ENCODE measurements at places on chromosomes 4 and X. TPM values are rescaled to one million over a fixed set of nuclear protein-coding genes. Genes with fewer than 3 reads are reported as not detected.

FAM156A gene
- total RNA-seq: 9.7 TPM

STATH gene
- total RNA-seq: not detected

DCHS2 gene
- total RNA-seq: 0.09 TPM

SFRP2 gene
- not detected for total RNA-seq

IGFBP7 gene
- 167 TPM for total RNA-seq

HTN1 gene
- not detected for total RNA-seq

NHS gene
- 0.09 TPM for total RNA-seq

GRCh38 chr4:112147697-112148096 is 2.4 kb downstream of the FAM241A start:
- H3K27me3 ChIP-seq: no peaks in the 10 kb centered on the region
- H3K4me1 ChIP-seq: no peaks in the 10 kb centered on the region
- H3K27ac ChIP-seq: no peak overlapping the region
- no peak for DNase-seq
- H3K36me3 ChIP-seq: no peaks in the 10 kb centered on the region

- no peak overlapping the region for H3K27ac ChIP-seq
- H3K36me3 ChIP-seq: no peaks in the 10 kb centered on the region
- no peak overlapping the region for H3K4me3 ChIP-seq
- DNase-seq: peak; percentile 54
Observed at GRCh38 chrX:102345916-102346315, 93.9 kb downstream of the NXF2B start.

GRCh38 chr4:94304365-94304971 is 38.2 kb downstream of the HPGDS start:
- H3K27ac ChIP-seq: no peak overlapping the region
- H3K27me3 ChIP-seq: no peaks in the 10 kb centered on the region
- H3K4me1 ChIP-seq: no peaks in the 10 kb centered on the region
- no peak for DNase-seq
- no peaks in the 10 kb centered on the region for H3K36me3 ChIP-seq
- no peak overlapping the region for H3K4me3 ChIP-seq

- H3K36me3 ChIP-seq: no peaks in the 10 kb centered on the region
- no peak overlapping the region for H3K27ac ChIP-seq
- no peak for DNase-seq
Observed at GRCh38 chr4:112956484-112956896, 93.0 kb upstream of the ANK2 start.

DNA sequence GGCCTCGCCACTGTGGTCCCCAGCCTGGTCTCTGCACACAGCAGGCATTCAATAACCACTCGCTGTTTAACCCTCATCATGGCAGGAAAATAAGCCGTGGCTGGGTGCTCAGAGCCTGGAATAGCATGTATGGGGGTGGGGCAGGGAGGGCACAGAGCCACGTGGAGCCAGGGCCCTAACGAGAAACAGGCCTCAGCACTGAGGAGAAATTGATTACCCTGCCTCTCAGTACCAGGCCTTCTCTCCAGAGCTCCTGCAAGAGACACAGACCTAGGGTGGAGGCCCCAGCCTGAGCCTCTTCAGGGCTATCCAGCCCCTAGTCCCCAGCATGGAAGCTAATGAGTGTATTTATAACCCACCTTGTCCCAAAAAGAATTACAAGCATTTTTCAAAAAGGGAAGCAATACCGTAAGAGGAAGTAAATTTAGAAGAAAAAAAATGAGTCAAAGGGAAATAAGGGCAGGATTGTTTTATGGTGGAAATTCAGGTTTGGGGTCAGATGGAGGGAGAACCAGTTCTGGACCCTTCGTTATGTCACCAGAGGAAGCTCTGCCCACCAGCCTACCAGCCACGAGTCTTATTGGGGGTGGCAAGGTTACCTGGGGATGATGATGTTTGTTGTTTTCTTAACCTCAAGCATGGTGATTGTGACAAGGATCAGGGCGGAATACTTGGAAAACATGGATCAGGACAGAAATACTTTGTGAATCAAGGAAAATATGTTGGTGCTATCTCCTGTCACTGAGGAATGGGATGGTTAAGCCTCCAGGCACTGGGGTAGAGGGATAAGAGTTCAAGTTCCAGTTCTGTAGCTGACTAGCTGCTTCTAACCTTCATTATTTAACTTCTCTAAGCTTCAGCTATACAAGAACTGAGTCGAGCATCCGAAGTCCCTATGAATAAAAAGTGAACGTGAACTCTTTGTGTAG is 101.9 kb upstream of the RBPJ start:
- H3K4me1 ChIP-seq: no peaks in the 10 kb centered on the region
- no peak overlapping the region for H3K27ac ChIP-seq
- no peaks in the 10 kb centered on the region for H3K27me3 ChIP-seq
- DNase-seq: no peak
- no peaks in the 10 kb centered on the region for H3K36me3 ChIP-seq

- no peak overlapping the region for H3K4me3 ChIP-seq
- DNase-seq: no peak
- H3K36me3 ChIP-seq: no peaks in the 10 kb centered on the region
- H3K27ac ChIP-seq: no peak overlapping the region
- no peaks in the 10 kb centered on the region for H3K27me3 ChIP-seq
- no peaks in the 10 kb centered on the region for H3K4me1 ChIP-seq
Observed at GRCh38 chr4:168840392-168840763, 169.7 kb downstream of the CBR4 start.

DNA sequence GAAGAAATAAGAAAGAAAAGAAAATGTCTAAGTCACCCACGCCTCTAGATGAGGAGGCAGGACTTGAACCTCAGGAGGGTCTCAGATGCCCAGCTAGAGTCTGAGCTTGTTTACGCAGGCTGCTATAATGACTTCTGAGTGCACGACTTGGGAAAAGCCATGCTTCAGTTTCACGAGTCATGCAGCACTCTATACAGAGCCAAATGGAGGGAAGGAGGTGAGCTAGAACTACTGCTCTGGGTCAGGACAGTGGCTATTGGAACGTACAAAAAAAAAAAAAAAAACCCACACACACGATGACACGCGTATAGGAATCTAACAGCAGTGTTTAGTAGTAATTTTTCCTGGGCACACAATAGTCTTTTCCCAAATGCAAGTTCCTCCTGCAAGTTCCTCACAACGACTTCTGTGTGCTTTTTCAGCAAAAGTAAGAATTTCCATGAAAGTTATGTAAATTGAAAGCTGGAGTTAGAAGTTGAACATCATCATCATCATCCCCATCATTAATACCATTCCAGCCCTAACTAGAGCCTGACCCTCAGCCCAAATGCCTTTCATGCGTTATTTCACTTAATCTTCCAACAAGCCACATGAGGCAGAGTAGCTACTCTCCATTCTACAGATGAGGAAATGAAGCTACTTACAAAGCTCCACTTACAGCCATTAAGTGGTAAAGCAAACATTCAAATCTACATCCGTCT is 36.6 kb downstream of the IRF2 start:
- H3K4me1 ChIP-seq: peaks cover 14% of the 10 kb centered on the region
- no peak overlapping the region for H3K4me3 ChIP-seq
- H3K27ac ChIP-seq: no peak overlapping the region
- DNase-seq: no peak
- H3K36me3 ChIP-seq: no peaks in the 10 kb centered on the region

Data from right lobe of liver (tissue), 6 donors.